ENCODE measurements at places on chromosomes 1 and 21.
A peak's percentile ranks its signal among the peaks of the same experiment; 100 is the strongest.

DNA sequence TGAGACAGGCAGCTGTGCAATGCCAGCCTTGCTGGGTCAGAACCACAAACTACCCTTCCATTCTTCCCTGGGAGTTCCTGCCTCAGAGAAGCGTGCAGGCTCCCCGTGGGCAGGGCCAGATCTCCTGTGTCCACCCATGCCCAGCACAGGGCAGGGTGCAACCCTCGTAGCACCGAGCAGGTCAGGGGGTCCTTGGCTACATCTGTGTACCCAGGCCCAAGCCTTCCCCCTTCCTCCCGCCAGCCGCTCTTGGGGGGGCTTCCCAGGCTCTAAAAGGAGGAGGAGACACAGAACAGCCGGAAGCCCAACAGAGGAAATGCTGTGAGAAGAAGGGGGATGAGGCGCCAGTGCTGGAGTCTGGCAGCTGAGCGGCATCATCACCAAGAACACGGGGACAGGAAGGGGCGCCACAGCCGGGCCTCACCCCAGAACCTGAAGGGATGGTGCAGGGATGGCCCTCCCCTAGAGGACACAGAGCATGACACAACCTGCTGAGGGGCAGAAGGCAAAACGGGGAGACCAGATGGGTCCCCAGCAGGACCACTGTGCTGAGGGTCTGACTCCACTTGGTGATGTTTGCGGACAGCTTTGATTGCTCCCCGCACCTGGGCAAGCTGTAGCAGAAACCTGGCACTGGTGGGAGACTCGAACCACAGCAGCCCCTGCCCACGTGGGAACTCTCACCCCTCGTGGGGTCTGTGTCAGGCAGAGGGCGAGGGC, 233.2 kb downstream of the NPHP4 start:
- no peak for DNase-seq

DNA sequence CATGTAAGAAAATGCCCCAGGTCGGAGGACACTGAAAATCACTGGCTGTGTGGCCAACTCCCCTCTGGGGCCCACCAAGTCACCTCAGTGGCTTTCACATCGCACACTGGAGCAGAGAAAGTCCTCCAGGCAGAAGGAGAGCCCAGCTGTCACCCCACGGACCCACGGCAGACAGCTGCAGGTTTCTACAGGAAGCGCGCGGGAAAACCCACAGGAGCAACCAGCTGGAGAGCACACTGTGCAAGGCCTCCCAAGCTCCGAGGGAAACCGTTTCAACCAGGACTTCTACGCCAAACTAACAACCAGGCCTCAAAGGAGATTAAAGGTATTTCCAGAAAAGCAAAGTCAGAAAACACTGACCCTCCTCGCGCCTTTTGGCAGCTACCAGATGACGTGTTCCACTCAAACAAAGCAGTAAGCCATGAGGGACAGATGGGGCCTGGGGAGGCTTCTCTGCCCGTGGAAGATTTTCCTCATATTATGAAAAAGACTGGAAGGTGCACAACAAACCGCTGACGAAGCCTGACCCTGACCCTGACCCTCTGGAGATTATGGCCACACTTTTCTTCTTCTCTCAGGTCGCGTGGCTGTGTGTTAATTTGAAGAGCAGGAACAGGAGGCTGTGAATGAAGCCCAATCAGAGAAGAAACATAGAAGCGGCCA, 21.0 kb downstream of the WDR4 start:
- DNase-seq = no peak

- DNase-seq = no peak
Measured at GRCh38 chr1:181259026-181259745, 170.7 kb downstream of the IER5 start.

- no peak for DNase-seq
Measured at GRCh38 chr1:153343811-153344717, 4.6 kb downstream of the PGLYRP4 start.

- no peak for DNase-seq
Measured at GRCh38 chr1:39720094-39720999, 18.3 kb upstream of the PPIE start.

- DNase-seq = no peak
Measured at GRCh38 chr1:197519741-197520334, 251.8 kb downstream of the CRB1 start.

DNA sequence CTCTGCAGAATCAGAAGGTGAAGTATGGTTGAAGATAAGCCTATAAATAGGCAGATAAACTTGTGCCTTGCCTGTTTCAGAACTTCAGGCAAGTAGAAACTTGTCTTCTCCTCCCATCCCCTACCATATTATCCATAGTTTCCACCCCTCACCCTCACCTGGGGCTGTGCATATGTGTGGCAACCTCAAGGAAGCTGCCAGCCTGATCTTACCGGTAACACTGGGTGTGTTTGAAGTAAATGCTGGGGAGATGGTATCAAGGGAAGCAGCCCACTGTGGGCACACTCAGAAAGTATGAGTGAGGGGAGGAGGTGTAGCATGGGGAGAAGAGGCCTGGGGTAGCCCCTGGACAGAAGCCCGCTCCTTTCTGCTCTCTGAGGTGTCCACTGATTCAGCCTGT, 14.5 kb downstream of the VANGL2 start:
- DNase-seq = no peak

GRCh38 chr1:160858507-160858906, 4.2 kb downstream of the CD244 start:
- DNase-seq = no peak

DNA sequence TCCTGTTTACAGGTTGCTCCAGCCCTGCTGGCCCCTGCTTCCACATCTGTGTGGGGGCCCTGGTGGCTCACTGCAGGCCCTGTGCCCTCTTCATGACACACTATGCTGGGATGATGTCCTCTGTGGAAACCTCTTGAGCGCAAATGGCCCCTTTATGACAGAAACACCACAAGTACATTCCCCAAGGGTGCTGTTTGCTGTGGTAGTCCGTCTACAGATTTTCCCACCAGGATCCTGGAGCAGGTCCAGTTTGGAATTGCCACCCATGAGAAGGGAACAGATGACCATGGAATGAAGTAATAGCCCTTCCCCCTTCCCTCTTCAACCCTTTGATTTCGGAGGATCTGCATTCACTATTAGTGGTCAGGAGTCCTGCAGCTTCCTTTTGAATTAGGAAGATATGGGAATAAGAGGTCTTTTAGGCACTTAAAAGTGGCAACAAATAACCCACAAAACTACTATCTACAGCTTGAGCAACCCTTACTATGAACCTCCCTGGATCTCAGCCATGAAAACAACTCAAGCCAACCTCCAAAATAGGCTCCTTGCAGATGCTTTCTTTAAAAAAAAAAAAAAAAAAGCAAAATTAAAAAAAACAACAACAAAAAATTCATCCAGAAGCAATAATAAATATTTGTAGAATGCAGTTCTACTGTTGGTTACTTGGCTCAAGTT, 121.9 kb upstream of the TSPAN2 start:
- peak; percentile 24 for DNase-seq

DNA sequence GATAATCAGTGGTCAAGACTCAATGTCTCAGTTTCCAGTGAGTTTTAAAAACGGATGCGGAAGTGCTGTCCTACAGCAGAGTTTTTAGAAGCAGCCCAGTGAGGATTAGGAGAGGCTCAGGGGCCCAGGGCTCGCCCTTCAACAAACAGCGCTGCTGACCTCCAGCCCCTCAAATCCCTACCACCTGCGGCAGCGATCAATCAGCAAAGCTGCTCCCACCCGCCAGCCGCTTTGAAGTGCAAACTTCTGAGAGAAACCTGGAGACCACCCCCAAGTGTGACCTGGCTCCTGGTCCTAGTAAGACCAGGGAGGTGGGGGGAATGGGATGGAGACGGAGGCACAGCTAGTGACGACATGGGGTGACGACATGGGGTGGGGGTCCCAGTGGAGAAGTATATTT, 14.4 kb downstream of the ZBTB17 start:
- DNase-seq = no peak

GRCh38 chr1:119228335-119229080, 88.1 kb upstream of the WARS2 start:
- no peak for DNase-seq

GRCh38 chr1:205582046-205582445, 49.8 kb downstream of the ELK4 start:
- no peak for DNase-seq

DNA sequence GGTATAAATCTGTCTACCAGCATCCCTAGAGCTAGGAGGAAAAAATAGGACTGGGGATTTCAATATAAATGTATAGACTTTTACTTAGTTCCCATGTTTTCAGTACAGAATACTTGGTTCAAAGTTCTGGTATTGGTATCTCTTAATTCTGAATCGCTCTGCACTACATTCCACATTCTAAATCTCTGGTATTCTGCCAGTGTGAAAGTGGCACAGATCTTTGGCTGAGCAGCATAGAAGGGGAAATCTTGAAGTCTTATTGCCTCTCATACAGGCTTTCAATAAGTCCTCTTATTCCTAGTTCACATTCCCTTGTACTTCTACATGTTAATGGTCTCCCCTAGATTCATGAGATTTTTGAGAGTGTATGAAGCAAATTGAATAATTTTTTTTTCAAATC, 74.0 kb upstream of the HSPA13 start:
- no peak for DNase-seq

GRCh38 chr1:227726924-227727599, 8.0 kb downstream of the JMJD4 start:
- no peak for DNase-seq

DNA sequence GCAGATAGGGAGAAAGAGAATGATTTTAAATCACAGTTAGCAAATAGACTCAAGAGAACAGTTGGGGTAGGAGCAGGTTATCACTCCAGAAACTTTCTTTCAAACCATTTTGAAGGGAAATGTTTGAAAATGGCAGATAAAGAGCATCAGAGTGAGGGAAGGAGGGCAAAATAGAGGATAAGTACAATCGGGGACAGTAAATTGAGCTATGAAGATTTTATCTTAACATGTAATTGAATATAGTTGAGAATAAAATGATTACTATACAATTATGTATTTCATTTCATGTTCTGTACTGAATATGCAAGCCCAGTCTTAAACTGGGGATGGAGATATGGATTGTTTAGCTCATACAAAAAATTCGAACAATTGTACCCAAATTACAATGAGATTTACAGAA, 54.0 kb downstream of the MAP10 start:
- no peak for DNase-seq

DNA sequence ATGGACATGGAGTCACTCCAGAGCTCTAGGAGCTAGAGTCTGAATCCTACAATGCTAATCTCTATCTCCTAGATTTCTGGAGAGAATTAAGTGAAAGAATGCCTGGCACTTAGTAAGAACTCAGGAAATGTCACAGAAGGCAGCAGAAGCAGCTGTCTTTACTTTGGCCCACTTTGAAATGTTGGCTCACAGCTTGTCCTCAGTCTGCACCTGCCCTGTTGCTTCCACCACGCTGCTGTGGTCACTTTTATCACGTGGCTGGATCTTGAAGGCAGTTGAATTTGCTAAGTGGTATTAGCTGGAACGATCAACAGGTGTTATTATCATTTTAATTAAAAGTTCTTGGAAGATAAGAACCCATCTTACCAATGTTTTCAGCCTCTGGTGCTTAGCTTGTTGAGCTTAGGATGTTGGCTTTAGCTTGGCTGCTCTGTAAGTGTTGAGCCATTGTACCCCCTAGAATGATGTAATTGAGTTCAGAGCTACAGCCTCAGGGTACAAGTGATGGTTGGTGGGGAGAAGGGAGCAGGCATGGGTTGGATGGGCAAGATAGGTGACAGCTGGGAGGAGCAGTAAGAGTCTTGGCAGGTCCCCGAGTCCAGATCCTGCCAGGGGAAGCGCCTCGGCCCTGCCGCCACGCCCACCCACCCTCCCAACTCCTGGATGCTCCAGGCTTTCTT, 41.9 kb upstream of the EPS8L3 start:
- no peak for DNase-seq

DNA sequence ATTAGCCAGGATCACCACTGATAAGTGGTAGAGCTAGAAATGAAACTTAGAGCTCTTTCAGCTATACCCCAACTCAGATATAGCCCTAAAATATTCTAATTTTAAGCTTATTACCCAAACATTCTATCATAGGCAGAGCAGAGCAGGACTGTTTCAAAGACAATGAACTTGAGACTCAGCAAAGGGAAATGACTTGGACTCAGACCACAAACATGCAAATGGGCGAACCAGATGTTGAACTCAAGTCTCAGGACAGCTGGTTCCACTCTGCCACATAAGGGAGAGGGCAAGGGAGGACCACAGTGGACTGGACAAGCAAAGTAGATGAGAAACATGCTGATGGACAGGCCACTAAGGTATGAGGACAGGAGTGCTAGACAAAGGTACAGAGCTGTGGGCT, 315.3 kb downstream of the OMA1 start:
- no peak for DNase-seq

GRCh38 chr1:117985973-117986372, 56.4 kb downstream of the WDR3 start:
- no peak for DNase-seq

DNA sequence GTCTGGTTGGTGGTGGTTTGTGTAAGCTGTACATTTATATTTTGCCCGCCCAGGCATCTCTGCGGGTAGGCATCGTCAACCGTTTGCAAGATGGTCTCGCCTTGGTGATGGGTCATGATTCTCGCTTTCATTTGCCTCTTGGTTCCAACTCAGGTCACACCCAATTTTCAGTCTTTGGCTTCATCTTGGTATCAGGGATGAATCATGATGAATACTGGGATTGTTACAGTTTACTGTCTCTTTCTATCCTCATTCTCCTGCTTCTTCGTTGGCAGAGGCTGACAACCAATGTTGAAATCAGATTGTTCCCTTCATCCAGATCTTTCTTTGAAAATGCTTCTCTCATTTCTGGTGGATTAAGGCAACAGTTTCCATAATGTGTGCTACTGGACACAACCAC, 129.7 kb upstream of the KAZN start:
- DNase-seq = no peak

DNA sequence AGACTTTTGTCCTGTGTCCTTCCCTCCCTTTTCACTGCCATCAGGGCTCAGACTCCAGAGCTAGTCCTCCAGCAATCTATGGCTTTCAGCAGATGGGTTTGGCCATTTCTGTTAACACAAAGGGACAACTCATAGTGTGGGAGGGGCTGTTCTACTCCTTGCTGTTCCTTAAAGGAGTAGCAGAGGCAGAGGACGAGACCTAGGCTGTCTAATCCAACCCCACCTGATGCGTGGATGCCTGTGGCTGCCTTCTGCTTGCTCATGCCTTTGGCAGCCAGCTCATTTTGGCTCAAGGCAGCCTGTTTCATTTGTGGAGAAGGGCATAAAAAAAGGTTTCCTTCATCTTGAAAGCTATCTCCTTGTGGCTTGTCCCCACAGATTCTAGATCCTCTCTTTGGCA, 27.0 kb downstream of the MFSD2A start:
- no peak for DNase-seq

DNA sequence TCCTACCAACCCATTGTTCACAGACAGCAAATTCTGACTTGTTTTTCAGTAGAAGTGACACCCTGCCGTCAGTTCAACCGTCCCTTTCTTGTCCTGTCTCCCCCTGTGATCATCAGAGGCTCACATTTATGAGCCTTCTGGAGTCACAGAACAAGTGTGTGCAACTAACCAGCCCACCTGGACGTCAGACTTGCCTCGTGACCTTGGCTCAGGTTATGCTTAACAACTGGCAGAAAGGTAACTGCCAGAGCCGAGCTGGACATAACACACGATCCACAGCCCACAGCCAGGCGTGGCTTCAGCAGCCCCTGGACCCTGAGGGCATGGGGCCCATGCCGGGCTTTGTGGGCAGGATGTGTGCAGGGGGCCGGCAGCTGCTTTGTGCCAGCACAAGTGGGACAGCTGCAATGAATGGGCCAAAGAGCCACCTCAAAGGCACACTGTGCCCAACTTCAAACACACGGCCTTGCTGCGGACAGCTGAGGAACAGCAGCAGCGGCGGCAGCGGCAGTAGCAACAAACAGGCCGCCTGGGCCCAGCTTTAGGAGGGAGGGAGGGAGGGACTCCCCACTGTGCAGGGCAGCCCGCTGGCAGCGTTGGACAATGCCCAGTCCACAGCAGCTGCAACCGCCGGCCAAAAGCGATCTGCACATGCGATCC, 103.9 kb downstream of the ZBTB18 start:
- no peak for DNase-seq

GRCh38 chr1:106178791-106179190, 877.7 kb upstream of the PRMT6 start:
- no peak for DNase-seq
